CD4-positive, alpha-beta T cell treated with Interleukin-15 for 4 hours (primary cell): ENCODE measurements at places on chromosomes 11 and 22.

GRCh38 chr11:16791191-16791961 lies 52.9 kb downstream of the C11orf58 start:
- DNase-seq = peak; percentile 21

- no peak for DNase-seq
These were observed 77.7 kb downstream of the FAM76B start for GRCh38 chr11:95711945-95712221.

DNA sequence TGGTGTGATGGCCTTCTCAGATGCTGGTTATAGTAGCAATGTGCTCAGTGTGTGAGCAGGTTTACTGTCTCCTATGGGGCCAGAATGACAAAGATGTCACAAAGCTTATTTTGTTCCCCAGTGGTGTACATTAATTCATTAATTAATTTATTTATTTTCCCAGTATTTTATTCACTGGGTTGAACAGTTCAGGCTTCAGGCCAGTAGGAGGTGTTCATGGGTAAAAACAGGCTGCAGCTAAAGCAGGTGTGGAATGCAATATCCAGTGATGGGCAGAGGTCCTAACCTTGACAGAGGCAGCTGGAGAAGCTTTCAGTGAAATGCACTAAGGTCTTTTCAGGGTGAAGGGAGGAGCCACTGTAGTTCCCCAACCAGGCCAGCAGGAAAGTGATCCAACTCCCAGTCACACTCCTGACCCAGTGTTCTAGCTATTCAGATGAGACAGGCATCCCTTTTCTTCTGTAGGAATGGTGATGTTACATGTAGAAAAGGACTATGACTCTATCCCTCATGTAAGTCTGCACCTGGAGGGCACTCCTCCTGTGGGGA lies 7.8 kb upstream of the FANCF start:
- no peak for DNase-seq

GRCh38 chr11:68598816-68599653 lies 85.3 kb upstream of the GAL start:
- no peak for DNase-seq

DNA sequence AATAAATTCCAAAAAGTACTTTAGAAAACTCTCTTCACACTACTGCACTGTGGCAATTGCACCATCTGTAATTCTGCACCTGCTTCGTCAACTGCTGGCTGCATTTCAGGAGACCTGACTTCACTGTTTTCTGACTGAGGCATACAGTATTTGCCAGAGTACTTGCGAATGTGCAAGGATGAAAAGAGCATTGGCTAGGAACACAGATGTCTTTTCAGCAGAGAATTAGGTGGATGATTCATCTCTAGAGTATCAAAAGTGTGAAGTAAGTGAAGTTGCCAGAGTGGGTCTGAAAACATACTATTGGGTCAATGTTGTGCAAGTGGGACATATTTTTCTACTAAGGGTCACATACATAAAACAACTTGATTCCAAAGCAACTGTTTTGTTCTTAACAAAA lies 427.5 kb upstream of the CCDC90B start:
- DNase-seq = no peak

DNA sequence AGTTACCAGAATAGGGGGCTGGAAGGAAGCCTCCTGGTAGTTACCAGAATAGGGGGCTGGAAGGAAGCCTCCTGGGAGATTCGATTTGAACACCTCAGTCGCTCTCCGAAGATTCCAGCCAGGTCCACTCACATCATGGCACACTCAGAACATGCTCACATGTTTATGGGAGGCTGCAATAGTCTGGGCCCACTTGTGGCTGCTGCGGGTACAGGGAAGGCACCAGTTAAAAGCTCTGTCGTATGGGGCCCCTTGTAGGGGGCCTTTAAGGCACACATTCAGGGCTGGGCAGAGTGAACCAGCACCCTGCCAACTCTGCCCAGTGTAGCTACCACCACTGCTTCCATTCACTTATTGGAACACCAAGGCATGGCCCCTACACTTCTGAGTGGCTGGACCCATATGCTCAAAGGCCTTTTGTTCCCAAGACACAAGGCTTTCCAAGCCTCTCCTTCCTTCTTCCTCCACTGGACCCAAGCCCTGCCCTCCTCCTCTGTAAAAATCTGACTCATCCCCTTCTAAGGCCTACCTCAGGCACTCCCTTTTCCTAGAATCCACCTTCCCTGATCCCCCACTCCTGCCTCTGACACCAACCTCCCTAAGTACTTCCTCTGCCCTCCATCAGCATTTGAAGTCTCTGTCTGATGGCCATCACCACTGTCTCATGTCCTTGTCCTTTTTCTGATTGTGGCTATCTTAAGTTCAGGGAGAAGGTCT lies 28.0 kb downstream of the USP35 start:
- no peak for DNase-seq

GRCh38 chr11:119584193-119585042 lies 144.6 kb downstream of the NECTIN1 start:
- no peak for DNase-seq

DNA sequence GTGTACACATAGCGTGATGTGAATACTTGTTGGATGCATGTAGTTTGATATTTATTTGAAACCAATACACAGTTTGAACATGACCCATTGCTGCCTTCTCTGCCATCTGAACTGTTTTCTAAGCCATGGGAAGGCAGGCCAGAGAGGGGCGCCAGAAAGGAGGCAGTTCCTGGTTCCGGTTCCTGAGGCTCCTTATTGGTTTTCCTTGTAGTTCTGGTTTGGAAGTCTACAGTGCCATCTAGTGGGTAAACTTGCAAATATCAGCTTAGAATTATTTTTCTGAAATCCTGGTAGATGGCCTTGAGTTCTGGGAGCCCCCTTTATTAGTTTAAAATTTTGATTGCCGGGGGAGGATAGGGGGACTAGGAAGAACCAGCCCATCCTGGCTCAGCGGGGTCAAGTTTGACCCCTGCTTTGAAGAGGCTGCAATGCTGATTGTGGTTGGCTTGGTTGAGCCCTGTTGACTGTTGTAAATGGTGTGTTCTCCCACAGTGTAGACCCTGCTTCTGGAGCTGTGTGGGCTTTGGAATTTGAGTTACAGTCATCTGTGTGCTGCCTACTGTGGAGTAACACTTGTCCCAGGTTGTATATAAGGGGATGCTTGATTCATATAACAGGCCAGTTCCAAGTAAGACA lies 48.4 kb downstream of the GRAMD1B start:
- DNase-seq = peak; percentile 61

- DNase-seq = no peak
These were observed 383.2 kb downstream of the LARGE1 start for GRCh38 chr22:33537059-33537458.

- no peak for DNase-seq
These were observed 38.8 kb downstream of the TXN2 start for GRCh38 chr22:36442506-36443197.

- DNase-seq = no peak
These were observed 50.0 kb upstream of the CCDC89 start for GRCh38 chr11:85735876-85736460.

GRCh38 chr22:37819105-37819433 lies 4.1 kb upstream of the GALR3 start:
- DNase-seq = no peak

- DNase-seq = no peak
These were observed 1.7 kb downstream of the C2CD2L start for GRCh38 chr11:119108857-119109221.

GRCh38 chr22:46418827-46419226 lies 83.3 kb downstream of the TRMU start:
- DNase-seq = no peak

DNA sequence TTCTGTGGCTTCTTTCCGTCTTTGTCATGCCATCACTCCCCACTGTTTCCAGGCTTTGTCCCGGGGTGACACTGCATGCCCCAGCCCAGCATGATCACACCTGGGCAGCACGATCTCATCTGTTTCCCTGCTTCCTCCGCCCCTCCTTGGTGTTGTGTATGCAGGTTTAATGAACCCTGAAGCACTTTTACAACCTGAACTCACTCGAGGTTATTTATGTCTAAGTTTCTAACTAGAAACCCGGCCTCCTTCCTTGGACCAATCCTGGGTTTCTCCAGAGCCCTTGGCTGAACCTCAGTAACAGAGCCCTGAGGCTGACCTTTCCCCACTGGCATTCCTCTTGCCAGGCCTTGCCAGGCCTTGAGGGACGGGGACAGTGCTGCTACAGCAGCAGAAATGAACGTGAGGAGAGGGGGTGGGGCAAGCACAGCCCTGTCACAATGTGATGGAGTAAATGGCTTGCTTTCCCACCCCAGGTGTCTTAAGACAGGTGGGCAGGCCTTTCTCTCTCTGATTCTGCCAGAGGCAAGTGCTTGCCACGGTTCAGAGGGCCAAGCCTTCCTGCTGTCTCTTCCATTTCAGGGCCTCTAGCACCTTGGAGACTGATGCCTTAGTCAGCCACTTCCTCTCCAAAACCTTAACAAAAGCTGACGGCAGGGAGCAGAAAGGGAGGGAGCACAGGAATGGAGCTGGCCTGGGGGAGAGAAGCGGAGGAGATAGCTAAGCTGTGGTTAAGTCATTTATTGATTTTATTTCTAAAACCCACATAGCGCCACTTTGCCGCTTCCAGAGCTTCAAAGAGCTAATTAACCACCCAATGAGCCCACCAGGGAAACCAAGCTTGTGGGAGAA lies 3.1 kb upstream of the PYGM start:
- DNase-seq = peak; percentile 22

DNA sequence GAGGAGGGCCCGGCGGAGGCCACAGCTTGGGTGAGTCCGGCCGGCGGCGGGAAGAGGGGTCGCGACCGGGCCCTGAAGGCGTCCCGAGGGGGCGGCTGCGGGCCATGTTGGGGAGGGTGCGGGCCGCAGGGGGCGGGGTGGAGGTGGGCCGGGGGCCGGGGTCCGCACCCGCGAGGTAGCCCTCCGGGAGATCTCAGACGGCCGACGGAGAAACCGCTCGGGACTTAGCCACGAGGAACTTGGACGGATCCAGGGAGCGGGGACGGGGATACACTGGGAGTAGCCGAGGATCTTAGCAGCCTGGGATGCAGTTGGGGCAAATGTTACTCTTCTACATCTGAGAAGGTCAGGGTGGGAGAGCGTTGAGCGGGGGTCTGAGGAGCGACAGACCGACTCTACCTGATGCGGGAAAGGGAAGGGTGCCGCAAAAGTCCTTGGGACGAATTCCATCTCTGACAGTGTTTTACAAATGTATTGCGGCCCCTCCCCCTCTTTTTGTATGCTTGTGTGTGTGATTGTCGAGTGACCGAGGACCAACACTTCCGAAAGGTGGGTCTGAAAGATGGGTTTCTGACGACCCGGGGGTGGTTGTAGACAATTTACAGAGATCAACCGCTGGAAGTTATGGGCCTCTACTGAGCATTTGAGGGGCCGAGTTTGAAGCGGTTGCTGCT lies 658 bp downstream of the STIP1 start:
- DNase-seq = peak; percentile 55

DNA sequence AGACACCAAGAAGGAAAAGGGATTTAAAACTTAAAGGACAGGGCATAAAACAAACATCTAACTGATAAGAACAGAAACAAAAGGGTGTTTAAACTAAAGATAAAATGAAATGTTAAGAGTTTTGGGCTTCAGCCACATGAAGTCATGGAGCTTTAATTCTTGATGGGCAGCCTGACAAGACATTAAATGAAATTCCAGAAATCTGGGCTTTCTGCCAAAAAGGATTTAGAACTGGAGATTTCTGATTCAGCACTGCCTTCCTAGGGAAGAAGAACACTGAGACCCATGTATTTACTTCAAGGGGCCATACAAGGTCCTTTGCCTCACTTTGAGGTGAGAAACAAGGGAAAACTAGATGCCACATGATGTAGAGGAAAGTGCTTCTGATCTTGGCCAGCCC lies 355.9 kb upstream of the RAG2 start:
- DNase-seq = no peak

DNA sequence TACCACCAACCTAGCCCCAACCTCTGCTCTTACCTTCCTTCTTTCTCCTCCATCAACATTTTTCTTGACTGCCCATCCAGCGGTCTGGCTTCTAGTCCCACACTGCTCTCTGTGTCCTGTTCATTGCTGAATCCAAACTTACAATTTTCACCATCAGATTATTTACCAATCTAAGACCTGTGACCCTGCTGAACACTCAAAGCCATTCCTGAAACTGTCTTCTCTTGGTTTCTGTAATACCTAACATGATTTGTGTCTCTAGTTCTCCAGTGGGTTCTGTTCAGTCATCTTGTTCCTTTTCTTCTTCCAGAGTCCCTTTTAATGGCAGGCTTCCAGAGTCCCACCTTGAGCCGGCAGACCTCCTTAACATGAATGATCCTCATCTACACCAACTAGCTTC lies 24.1 kb downstream of the RRAS2 start:
- no peak for DNase-seq

DNA sequence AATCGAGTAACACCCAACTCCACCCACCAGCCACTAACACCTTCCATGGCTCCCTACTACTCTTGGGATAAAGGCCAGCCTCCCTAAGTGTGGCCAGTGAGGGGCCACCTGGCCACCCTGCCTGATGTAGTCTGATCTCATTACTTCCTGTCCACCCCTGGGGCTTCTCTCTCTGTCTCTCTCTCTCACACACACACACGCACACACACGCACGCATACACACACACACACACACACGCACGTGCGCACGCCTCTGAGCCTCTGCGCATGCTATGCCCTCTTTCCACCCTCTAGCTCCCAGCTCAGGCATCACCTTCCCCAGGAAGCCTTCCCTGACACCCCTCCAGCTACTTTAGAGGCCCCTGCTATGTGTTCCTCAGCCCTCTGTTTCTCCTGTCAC lies 3.9 kb downstream of the MFNG start:
- DNase-seq = no peak

DNA sequence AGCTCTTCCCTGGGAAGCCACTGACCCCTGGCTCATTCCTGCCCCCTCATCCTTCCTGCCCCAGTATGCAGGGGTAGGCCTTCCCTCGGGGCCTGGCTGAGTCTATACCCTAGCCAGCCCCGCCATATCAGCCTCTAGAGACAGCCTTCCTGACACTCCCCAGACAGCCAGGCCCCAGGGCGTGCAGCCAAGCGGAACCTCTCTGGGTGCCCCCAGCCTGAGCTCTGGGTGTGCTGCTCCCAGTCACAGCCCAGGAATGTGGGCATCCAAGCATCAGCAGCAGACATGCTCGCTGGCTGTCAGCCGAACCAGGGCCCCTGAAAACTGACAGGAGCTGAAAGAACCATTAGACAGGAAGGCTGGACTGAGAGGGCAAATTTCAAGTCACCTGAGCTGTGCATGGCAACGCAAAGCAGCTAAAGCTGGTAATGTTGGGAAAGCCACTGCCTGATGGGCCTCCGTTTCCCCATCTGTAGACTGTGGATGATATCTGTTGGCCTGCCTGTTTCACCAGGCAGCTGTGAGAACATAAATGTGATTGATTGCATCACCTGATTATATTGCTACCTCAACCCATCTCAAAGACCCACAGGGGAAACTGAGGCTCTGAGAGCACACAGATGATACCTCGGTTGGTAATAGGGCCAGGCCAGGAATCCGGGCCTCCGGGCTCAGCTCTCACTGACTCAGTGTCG lies 93.2 kb downstream of the LRRC32 start:
- DNase-seq = no peak
